CD4-positive, alpha-beta T cell treated with Interleukin-12 subunit alpha and Interleukin-12 subunit beta, for 1 hour (primary cell): ENCODE measurements at places on chromosomes 7 and 10.

GRCh38 chr7:29370531-29371314 lies 176.1 kb downstream of the CHN2 start:
- DNase-seq: no peak

- no peak for DNase-seq
Measured at GRCh38 chr10:97683556-97684367, 3.3 kb downstream of the AVPI1 start.

DNA sequence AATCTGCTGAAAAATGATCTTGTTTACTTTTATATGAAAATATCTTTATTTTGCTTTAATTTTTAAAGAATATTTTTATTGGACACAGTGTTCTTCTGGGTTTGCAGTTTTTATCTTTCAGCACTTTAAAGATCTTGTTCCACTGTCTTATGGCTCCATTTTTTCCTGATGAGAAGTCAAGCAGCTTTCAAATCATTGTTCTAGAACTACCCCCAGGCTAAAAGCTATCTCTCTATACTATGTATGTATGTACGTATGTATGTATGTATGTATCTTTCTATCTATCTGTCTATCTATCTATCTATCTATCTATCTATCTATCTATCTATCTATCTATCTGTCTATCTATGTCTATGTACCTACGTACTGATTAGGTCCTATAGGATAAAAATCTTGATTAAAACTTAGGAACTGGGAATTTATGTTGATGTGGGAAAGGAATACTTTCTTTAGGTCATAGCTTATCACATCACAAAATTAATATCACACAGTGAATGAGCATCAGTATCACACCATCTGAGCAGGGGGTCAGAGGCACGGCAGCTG lies 35.4 kb upstream of the TSPAN13 start:
- DNase-seq: no peak

DNA sequence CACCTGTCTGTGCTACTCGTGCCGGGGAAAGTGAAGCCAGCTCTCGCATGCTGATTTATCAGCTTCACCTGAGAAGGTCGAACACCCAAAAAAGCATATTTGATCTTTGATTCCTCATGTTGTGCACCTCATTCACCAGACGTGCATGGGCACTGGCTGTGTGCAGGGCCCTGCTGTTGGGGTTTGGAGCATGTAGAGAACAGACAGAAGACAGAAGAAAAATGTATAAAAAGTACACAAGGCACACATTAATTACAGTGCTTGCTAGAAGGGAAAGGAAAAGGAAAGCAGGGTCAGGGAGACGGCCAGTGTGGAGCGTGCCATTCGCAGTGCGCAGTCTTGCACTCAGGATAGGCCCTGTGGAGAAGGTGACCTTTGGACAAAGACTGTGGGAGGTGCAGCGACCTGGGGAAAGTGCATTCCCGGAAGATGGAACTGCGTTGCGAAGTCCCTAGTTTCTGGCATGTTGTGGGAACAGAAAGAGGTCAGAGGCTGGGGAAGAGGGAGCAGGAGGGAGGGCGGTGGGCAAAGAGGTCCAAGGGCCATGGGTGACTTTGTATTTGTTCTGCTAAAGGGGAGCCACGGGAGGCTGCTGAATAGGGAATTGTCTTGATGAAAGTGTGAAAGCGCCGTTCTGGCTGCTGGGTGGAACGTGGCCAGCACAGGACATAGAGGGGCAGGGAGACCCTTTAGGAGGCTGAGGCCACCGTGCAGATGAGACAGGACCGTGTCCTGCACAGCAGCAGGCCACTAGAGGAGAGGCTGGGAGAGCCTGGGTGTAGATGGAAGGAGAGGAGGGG lies 232.8 kb downstream of the GLRX3 start:
- DNase-seq: no peak

DNA sequence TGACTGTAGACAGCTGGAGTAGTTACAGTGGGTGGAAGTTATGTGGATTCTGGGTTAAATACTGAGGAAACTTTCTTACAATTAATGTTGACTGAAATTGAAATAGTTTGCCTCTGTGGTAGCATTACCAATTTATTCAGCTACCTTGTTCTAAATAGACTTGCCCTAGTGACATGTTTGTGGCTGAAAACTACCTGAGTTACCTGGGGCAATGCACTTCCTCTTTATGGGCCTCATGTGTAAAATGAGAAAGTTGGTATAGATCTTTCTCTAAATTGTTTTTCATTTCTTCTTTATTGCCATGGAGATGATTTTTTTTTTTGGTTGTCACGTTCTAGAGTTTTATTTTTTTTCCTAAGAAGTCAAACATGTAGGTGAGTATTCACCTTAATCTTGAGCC lies 252.7 kb upstream of the CDC14C start:
- no peak for DNase-seq

GRCh38 chr7:94838717-94839116 lies 68.7 kb upstream of the PPP1R9A start:
- no peak for DNase-seq
